ENCODE measurements at places on chromosomes 1 and 21. TPM values are rescaled to one million over a fixed set of nuclear protein-coding genes. Genes with fewer than 3 reads are reported as not detected.

DNA sequence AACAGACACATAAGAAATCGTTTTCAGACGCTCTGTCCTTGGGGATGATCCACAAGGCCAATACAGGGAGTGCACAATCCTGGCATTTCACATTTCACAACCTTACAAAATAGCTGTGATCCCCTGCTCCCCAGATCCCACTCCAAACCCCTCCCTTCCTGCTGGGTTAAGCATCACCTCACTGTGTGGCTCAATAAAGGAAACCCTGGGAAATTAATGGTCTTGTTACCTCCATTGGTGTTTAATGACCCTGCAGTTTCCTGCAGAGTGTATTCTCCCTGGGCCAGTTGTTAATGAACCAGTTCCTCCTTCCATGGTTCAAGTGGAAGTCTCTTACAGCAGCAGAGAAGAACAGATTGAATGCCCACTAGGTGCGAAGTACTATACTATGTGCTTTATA lies 334.7 kb downstream of the OMA1 start:
- H3K4me1 ChIP-seq, result peaks cover 19% of the 10 kb centered on the region
- H3K4me3 ChIP-seq, result no peak overlapping the region
- H3K36me3 ChIP-seq, result 0 out of 2 replicates have a peak, but pooled peaks cover 3% of the 10 kb centered on the region

DNA sequence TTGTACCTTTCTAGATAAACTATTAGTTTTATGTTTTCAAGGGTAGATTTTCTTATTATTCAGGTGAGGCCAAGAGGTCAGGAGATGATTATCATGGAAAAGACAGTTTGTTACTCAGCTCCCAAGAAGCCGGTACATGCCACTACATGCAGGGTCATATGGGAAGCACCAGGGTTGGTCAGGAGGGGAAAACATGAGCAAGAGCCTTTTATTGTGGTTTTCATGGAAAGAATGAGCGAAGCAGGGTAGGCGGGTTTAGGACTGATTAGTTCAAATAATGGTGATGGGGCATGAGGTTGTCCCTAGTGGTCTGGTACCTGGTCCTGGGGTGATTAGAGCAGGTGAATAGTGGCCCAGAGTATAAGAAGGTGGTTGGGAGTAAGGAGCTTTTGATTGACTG lies 189.9 kb downstream of the APP start:
- H3K27ac ChIP-seq, result peak overlapping the region; percentile 16
- H3K36me3 ChIP-seq, result peaks cover 64% of the 10 kb centered on the region
- H3K27me3 ChIP-seq, result no peaks in the 10 kb centered on the region
- DNase-seq, result no peak

- no peaks in the 10 kb centered on the region for H3K27me3 ChIP-seq
- no peak overlapping the region for H3K27ac ChIP-seq
- peaks cover 4% of the 10 kb centered on the region for H3K4me1 ChIP-seq
- no peak for DNase-seq
- H3K4me3 ChIP-seq, result no peak overlapping the region
- H3K36me3 ChIP-seq, result no peaks in the 10 kb centered on the region
Measured at GRCh38 chr1:42908046-42908445, 50.6 kb downstream of the SLC2A1 start.

GRCh38 chr21:46131838-46132651 lies 23.3 kb downstream of the FTCD start:
- no peak for DNase-seq
- no peak overlapping the region for H3K4me3 ChIP-seq
- H3K27ac ChIP-seq, result no peak overlapping the region
- H3K4me1 ChIP-seq, result peaks cover 3% of the 10 kb centered on the region
- no peaks in the 10 kb centered on the region for H3K27me3 ChIP-seq

GRCh38 chr1:199759268-199759730 lies 268.2 kb upstream of the NR5A2 start:
- peaks cover 2% of the 10 kb centered on the region for H3K36me3 ChIP-seq
- DNase-seq, result no peak
- peaks cover 4% of the 10 kb centered on the region for H3K4me1 ChIP-seq
- no peaks in the 10 kb centered on the region for H3K27me3 ChIP-seq

DNA sequence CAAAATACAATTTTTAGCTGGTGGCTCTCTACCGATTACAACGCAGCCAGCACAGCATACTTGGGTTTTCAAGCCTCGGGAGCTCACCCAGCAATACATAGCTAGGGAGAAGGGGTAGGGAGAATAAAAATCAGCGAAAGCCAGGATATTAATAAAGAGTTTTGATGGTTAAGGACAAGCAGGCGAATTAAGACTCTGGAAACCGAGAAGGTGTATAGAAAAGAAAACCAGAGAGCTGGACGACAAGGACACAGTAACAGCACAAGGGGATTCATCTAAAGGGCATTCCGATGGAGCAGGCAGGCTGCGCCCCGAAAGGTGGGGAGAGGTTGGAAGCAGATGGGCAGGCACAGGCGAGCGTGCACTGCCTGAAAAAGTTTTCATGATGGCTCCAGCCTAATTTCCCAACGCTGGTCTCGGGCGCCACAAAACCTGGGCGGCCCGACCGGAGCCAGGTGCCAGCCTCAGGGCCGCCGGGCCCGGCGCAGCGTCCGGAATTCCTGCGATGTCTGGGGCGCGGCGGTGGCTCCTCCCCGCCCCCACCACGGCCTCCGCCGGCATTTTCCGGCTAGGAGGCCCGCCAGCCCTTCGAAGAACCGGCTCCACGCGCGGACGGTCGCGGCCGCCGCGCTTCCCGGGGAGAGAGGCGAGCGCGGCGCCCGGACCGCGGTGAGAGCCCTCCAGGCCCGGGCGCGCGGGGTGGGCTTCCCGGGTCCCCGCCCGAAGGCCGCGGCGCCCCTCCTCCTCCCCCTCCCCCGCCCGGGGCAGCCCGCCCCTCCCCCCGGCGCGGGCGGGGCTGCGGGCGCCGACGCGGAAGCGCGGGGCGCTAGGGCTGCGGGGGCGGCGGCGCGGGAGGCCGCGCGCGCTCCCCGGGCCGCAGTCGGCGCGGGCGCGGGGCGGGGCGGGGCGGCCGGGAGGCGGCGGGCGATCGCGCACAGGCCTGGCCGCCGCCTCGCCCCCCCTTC lies 774 bp upstream of the DYRK1A start:
- peak overlapping the region; percentile 90 for H3K4me3 ChIP-seq
- peak overlapping the region; percentile 99 for H3K27ac ChIP-seq
- no peaks in the 10 kb centered on the region for H3K36me3 ChIP-seq
- H3K27me3 ChIP-seq, result no peaks in the 10 kb centered on the region

- no peak overlapping the region for H3K4me3 ChIP-seq
- no peaks in the 10 kb centered on the region for H3K27me3 ChIP-seq
- H3K36me3 ChIP-seq, result no peaks in the 10 kb centered on the region
- H3K27ac ChIP-seq, result no peak overlapping the region
- DNase-seq, result no peak
Measured at GRCh38 chr1:198756470-198756869, 117.6 kb downstream of the PTPRC start.

DNA sequence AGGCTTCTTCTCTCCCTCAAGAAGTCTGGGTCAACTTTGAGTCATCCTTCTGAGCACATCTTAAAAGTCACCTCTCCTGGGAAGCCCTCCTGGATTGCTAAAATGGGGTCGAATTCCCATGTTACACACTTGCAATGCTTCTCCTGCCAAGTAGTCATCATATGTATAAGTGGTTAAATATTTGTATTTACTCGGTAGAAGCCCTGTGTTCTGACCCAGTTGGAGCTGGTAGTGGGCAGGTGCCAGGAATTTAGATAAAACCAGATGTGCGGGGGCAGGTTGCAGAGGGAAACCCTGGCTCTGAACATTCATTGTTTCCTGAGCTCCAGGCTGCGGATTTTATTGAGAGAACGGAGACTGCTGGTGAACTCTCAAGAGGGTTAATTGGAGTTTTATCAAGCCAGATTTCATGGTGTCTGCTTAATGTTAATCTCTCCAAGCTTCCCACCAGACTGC lies 52.8 kb upstream of the RPL11 start:
- no peak overlapping the region for H3K4me3 ChIP-seq
- no peaks in the 10 kb centered on the region for H3K27me3 ChIP-seq
- no peak overlapping the region for H3K27ac ChIP-seq
- H3K4me1 ChIP-seq, result peaks cover 28% of the 10 kb centered on the region
- no peaks in the 10 kb centered on the region for H3K36me3 ChIP-seq
- DNase-seq, result no peak

DNA sequence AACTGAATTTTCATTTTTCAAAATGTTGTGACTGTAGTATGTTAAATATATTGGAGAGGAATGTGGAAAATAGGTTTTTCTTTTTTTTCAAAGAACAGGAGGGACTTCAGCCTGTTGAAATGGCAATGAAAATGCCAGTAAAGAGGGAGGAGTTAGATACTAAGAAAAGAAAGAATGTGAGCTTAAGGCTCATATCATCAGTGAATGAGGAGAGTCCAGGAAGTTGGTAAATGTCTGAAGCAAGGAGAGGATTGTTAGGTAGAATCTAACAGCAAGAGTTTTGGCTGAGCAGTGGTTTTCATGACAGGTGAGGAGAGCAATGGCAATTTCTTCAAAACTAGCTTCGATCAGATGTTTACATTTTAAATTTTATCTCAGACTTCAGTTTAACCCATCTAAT lies 43.0 kb downstream of the PLA2G4A start:
- no peaks in the 10 kb centered on the region for H3K36me3 ChIP-seq
- DNase-seq, result no peak
- no peak overlapping the region for H3K4me3 ChIP-seq
- peaks cover 49% of the 10 kb centered on the region for H3K4me1 ChIP-seq
- peak overlapping the region; percentile 82 for H3K27ac ChIP-seq

GRCh38 chr1:178038372-178038771 lies 55.5 kb upstream of the RASAL2 start:
- H3K4me1 ChIP-seq, result peaks cover 11% of the 10 kb centered on the region
- H3K36me3 ChIP-seq, result peaks cover 5% of the 10 kb centered on the region
- peaks cover 2% of the 10 kb centered on the region for H3K27me3 ChIP-seq
- no peak for DNase-seq
- H3K27ac ChIP-seq, result no peak overlapping the region

DNA sequence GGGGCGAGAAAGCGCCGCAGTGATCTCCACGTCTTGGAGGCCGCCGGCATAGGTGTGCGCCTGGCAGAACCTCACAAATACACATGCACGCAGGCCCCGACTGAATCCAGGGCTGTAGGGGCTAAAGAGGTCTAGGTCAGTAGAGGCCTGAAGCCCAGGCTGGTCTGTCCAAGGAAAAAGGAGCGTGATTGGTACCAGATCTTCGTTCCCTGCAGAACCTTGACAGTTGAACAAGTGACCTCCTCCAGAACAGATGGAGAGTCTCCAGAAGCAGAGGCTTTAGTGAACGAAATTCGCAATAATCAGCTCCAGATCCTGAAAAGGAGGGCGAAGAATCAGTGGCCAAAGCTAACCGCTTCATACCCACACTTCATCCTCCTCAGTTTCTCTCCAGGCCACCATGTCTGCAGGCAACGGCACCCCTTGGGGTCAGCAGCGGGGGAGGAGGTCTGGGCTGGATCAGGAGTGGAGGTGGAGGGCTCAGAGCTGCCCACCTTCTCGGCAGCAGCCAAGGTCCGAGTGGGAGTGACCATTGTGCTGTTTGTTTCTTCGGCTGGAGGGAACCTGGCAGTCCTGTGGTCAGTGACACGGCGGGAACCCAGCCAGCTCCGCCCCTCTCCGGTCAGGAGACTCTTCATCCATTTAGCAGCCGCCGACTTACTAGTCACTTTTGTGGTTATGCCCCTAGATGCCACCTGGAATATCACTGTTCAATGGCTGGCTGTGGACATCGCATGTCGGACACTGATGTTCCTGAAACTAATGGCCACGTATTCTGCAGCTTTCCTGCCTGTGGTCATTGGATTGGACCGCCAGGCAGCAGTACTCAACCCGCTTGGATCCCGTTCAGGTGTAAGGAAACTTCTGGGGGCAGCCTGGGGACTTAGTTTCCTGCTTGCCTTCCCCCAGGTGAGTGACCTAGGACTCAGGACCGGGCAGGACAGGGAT lies 749 bp upstream of the PEX11B start:
- peak overlapping the region; percentile 86 for H3K4me3 ChIP-seq
- H3K4me1 ChIP-seq, result peaks cover 19% of the 10 kb centered on the region
- peak overlapping the region; percentile 78 for H3K27ac ChIP-seq
- H3K36me3 ChIP-seq, result peaks cover 5% of the 10 kb centered on the region
- DNase-seq, result peak; percentile 44

- H3K4me1 ChIP-seq, result peaks cover 10% of the 10 kb centered on the region
- H3K27me3 ChIP-seq, result peaks cover 21% of the 10 kb centered on the region
- H3K27ac ChIP-seq, result no peak overlapping the region
- no peaks in the 10 kb centered on the region for H3K36me3 ChIP-seq
Measured at GRCh38 chr1:217929213-217929885, 298.2 kb downstream of the SPATA17 start.

- H3K4me1 ChIP-seq, result peaks cover 28% of the 10 kb centered on the region
- no peaks in the 10 kb centered on the region for H3K27me3 ChIP-seq
- no peak overlapping the region for H3K27ac ChIP-seq
- no peak overlapping the region for H3K4me3 ChIP-seq
Measured at GRCh38 chr1:159936273-159936904, 9.0 kb downstream of the IGSF9 start.

DNA sequence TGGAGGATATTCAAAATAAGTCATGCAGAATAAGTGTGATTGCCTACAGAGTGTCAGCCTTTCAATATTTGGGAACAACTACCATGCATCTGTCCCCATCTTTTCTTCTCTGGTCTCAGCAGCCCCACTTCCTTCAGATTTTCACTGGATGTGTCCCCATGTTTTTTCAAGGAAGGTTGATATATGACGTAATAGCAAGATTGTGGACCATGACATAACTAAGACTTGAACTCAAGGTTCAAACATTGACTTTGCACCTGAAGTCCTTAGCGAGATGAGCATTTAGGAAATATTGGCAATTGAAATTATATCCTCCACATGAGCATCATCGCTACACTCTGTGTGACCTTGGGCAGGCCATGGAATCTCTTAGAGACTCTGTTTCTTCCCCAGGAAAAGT lies 5.8 kb downstream of the NAV1 start:
- H3K4me3 ChIP-seq, result no peak overlapping the region
- H3K36me3 ChIP-seq, result no peaks in the 10 kb centered on the region
- H3K27me3 ChIP-seq, result peaks cover 31% of the 10 kb centered on the region
- H3K27ac ChIP-seq, result no peak overlapping the region
- H3K4me1 ChIP-seq, result peaks cover 29% of the 10 kb centered on the region

DNA sequence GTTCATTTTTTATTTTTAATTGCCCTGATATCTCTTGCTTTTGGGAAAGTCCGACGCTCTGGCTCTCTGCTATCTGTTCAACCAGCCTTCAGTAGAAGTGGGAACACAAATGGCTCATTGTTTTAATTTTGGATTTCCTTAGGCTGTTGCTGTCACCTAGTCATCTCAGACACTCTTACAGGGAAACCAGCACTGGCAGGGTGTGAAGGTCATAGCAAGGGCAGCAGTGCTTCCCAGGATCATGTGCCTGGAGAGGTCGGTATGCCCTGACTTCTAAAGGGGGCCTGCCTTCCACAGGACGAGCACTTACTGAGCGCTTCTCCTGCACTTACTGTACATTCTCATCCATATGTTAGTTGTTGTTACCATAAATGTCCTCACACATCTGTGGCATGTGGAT lies 224.2 kb downstream of the DISC1 start:
- no peak for DNase-seq
- no peak overlapping the region for H3K27ac ChIP-seq
- H3K4me1 ChIP-seq, result peaks cover 12% of the 10 kb centered on the region
- no peaks in the 10 kb centered on the region for H3K27me3 ChIP-seq
- H3K36me3 ChIP-seq, result no peaks in the 10 kb centered on the region

The KIF21B gene
- total RNA-seq, result 19.4 TPM

The SAMSN1 gene
- 1.0 TPM for total RNA-seq

The B3GALT6 gene
- total RNA-seq, result 20.0 TPM

The MYCL gene
- 32.2 TPM for total RNA-seq

The PLEKHA6 gene
- total RNA-seq, result 9.2 TPM

The LCE6A gene
- not detected for total RNA-seq

The RXFP4 gene
- not detected for total RNA-seq

The ICOSLG gene
- 9.0 TPM for total RNA-seq

The FMO3 gene
- total RNA-seq, result 0.14 TPM

The HJV gene
- 0.31 TPM for total RNA-seq

The VSIG8 gene
- not detected for total RNA-seq

The NKAIN1 gene
- total RNA-seq, result 35.3 TPM

The MAP1LC3C gene
- 1.5 TPM for total RNA-seq
